ENCODE measurements at places on chromosomes 2 and 18. TPM values are rescaled to one million over a fixed set of nuclear protein-coding genes. Genes with fewer than 3 reads are reported as not detected.

Gene UBE2F
- total RNA-seq, result 74.4 TPM

Gene ITPRID2
- 132 TPM for total RNA-seq

Gene GPR35
- 0.26 TPM for total RNA-seq

Gene GRB14
- 1.8 TPM for total RNA-seq

Gene PLA2R1
- total RNA-seq, result 4.5 TPM

Gene ID2
- total RNA-seq, result 11.6 TPM

Gene SRD5A2
- under 0.01 TPM for total RNA-seq

Gene PDE1A
- total RNA-seq, result 0.13 TPM

Gene CDH7
- not detected for total RNA-seq

Gene MBOAT2
- 93.3 TPM for total RNA-seq

Gene B3GNT7
- 0.26 TPM for total RNA-seq

Gene ANKRD30BL
- not detected for total RNA-seq

Gene UGT1A10
- total RNA-seq, result not detected

Gene REG3G
- total RNA-seq, result not detected

Gene DTNA
- 1.9 TPM for total RNA-seq

Gene VAMP5
- 5.5 TPM for total RNA-seq

Data from bronchial epithelial cell (primary cell).